ENCODE measurements at places on chromosomes 4 and X.
A peak's percentile ranks its signal among the peaks of the same experiment; 100 is the strongest.

GRCh38 chrX:37745354-37745753 is 34.5 kb upstream of the CYBB start:
- peak; percentile 79 for DNase-seq

- DNase-seq: no peak
These were observed 141.0 kb downstream of the PJA1 start for GRCh38 chrX:69024161-69024736.

- no peak for DNase-seq
These were observed 43.3 kb downstream of the CD40LG start for GRCh38 chrX:136691028-136691809.

GRCh38 chrX:137234651-137235402 is 201.0 kb upstream of the GPR101 start:
- no peak for DNase-seq

- DNase-seq: peak; percentile 28
These were observed 85.0 kb upstream of the ZNF81 start for GRCh38 chrX:47751670-47752069.

DNA sequence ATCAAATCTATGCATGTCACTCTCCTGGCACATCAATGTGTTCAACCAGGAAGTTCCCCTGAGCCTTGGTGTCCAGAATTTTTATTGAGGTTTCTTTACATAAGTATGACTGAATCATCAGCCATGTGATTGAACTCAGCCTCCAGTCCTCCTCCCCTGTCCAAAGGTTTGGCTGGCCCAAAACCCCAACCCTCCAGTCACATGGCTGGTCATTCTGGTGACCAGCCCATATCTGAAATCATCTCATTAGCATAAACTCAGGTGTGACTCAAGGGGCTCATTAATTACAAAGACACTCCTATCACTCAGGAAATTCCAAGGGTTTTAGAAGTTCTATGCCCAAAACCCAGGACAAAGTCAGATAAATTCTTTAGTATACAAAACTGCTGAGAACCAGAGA is 20.6 kb upstream of the SUPT20HL2 start:
- DNase-seq: no peak

DNA sequence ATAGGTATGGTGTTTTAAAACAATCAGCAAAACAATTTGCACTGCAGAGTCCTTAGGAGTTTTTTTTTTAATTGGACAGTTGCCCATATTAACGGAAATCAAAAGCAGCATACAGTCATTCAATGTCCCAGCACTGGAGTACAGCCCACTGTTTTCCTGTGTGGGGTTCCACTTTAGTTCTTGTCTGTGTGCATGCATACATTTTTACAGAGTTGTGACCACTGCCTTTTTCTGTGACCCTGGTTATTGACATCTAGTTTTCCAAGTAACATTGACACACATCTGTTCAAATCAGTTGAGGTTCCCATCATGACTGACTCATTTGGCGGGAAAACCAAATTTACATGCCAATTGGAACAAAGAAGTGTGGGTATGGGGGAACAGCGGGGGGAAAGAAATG is 83.3 kb downstream of the HPRT1 start:
- no peak for DNase-seq

DNA sequence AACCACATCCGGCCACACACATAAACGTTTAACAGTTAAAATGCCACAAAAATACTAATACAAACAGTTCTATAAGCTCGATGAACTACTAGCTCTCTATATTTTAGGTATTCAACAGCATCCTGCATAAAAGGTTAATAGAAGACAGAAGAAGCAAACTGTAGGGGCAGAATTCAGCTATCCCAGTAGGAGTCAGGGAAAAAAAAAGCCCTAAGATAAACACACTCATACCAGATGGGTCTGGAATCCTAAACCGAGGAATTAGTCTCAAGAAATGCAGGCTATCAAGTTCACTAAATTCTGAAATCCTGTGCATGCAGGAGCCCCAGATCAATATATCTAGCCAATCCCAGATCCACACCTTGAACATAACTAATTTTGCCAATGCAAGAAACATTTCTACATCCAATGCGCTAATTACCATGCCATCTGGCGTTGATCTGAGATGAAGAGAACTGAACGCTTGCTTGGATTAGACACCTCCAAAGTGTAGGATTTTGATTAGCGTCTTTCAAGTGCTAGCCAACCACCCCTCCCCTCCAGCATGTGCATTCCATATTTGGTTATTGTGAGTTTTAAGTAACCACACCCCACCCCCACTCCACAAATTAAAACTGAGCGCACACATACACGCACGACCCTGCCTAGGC is 512.2 kb upstream of the INTU start:
- no peak for DNase-seq

GRCh38 chr4:139279760-139280620 is at the start of gene MGARP:
Gene MGARP, minus strand, starts transcription at chr4:139280225. Its CDS starts 67 bp downstream, at chr4:139280158.
- DNase-seq: peak; percentile 37

DNA sequence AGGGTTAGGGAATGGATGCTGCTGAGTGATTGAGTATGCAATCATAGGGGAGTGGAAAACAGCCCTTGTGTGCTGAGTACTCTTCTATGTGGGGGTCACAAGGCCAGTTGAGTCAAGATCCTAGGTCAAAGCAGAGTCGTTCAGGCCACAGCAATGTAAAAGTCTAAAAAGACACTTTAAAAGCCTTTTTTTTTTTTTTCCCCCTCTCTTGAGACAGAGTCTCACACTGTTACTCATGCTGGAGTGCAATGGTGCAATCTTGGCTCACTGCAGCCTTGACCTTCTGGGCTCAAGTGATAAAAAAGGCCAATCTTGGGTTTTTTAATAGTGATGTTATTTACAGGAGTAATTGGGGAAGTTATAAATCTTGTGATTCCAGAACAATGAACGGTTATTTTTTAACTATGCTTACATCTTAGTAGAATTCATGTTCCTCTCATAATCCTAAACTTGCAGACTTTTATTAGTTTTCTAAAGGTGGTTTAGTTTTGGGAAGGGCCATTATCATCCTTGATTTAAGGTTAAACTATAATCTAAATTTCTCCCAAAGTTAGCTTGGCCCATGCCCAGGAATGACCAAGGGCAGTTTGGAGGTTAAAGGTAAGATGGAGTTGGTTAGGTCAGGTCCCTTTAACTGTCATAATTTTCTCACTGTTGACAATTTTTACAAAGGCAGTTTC is 82.2 kb upstream of the BMP2K start:
- no peak for DNase-seq

- no peak for DNase-seq
These were observed 35.2 kb upstream of the LNX1 start for GRCh38 chr4:53626491-53626890.

All from activated CD8-positive, alpha-beta memory T cell treated with anti-CD3 and anti-CD28 coated beads, Interleukin-2, amount 50 U/mL, for 4 hours (primary cell).